ENCODE measurements at places on chromosomes 12 and 14.
A peak's percentile ranks its signal among the peaks of the same experiment; 100 is the strongest.

GRCh38 chr12:116876151-116876869 is 4.9 kb downstream of the HRK start:
- no peak for DNase-seq

DNA sequence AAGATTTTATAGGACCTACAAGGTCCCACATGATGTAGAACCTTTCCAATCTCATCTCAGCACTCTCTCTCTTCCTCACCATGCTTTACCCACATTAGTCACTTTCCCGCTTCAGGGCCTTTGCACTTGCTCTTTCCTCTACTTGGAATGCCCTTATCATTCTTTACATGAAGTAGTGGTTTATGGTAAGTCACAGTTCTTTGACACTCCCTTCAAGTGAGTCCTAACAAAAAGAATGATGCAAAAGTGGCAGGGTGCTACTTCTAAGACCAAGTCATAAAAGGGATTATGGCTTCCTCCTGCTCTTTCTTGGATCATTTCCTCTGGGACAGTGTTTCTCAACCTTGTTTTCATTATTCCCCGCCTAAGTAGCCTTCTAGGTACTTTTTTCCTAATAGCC is 13.1 kb downstream of the TMBIM4 start:
- DNase-seq, result no peak

GRCh38 chr12:124551268-124552144 is 15.9 kb downstream of the NCOR2 start:
- peak; percentile 55 for DNase-seq

GRCh38 chr14:69190191-69190590 is 1.1 kb upstream of the EXD2 start:
- no peak for DNase-seq

DNA sequence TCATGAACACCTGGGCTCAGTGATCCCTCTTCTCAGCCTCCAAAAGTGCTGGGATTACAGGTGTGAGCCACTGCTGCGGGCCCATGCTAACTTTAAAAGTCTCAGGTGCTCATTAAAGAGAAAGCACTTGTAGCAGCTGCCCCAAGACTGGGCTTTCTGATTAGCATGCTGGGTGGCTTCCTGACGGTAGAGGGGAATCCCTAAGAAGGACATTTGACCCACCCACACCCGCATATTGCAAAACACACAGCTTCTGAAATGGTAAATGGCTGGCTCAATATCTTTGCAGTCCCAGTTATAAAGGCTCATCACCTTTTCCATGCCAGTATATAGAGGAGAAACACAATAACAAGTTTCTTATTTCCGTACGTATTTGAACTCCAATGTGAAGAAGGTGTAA is 19.3 kb upstream of the BICD1 start:
- no peak for DNase-seq

DNA sequence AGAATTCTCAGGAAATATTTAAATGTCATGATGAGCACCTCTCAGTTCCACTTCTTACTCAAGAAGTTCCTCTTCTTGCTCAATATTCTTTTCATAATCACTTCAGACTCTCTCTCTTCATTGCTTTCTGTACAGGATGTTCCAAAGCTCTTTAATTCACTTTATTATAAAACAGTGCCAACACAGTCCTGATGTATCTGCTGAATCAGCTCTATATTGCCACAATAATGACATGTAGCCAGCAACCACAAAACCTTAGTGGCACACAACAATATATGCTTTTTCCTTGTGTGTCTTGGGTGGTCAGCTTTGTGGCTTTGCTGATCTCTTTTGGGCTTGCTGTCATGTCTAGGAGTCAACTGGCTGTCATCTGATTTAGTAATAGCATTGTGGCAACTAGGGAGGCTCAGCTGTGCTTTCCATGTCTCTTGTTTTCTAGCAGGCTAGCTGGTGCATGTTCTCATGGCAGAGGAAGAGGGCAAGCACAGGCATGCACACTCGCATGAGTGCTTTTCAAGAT is 52.8 kb upstream of the SLC2A13 start:
- DNase-seq, result no peak

- DNase-seq, result no peak
These were observed 43.1 kb downstream of the ACSS3 start for GRCh38 chr12:81120961-81121360.

- no peak for DNase-seq
These were observed 253.4 kb upstream of the LRIG3 start for GRCh38 chr12:59173695-59174094.

DNA sequence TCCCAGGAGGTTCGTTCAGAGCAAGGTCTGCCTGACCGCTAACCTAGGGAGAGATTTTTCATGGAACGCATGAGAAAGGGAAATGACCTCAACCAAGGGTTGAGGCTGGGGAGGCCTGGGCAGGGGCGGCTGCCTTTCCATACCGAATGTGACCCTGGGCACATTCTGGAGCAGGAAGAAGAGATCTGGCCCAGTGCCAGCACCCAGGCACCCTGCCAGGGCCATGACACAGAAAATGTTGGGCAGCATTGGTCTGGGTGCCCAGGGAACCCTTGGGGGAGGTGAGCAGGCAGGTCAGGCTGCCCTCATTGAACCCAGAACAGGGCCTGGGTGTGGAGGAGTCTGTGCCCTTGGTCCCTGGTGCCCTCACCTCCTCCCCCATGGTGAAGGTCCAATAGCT is 106.8 kb downstream of the CALM1 start:
- DNase-seq, result peak; percentile 32

DNA sequence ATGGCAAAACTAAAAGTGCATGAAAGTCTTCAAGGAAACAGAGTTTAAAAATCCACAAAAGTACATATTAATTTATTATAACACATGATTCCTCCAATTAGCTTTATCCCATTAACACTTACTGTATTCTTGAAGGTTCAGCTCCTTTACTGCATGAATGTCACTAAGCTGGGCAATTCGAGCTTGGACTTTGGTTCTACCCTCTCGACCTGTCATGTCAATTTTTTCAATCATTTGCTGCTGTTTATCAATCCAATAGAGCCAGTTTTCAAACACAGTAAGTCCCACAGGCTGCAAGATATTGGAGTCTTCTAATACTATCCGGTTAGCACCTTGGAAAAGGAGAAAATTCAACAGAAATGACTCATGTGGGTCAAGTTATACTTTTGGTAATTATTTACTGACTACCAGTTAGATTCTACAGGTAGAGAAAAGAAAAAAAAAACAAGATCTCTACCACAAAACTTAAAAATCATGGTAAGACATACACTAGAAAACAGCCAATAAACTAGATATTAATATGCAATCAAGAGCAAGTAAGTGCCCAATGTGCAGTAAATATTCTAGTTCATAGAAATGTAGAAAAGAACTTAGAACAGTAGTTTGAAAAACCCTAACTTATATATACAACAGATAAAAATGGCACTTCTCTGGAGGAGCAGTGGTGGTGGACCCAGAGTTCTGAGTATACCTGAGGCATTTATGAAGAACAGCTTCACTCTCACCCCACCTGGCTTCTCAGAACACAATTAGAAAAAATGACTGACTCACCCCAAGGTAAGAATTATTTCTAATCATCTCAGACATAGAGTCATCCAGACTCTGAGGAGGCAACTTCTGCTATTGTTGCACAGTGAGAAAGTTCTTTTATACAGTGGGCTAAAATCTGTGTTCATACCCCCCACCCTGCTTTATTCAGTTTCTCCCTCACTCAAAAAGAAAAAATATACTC is 67.7 kb downstream of the BCL2L14 start:
- no peak for DNase-seq

DNA sequence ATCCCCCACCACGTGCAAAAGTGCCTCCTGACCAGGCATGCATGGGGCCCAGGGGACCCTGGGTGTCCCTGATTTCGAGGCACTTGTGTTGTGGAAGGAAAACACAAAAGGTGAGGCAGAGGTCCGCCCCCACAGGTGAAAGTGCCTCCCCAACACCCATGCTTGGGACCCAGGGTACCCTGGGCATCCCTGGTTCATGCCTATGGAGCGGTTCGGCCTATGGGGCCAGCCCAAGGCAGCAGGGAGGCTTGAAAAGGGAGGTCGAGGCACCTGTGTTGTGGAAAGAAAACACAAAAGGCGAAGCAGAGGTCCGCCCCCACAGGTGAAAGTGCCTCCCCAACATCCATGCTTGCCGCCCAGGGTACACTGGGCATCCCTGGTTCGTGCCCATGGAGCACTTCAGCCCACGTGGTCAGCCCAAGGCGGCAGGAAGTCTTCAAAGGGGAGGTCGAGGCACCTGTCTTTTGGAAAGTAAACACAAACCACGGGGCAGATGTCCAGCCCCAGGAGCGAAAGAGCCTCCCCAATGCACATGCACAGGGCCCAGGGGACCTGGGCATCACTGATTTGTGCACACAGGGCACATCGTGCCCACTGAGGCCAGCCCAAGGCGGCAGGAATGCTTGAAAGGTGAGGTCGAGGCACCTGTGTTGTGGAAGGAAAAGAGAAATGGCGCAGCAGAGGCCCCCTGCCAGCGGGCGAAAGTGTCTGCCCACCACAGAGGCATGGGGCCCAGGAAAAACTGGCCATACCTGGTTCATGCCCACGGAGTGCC is 375.5 kb downstream of the ALG10 start:
- no peak for DNase-seq

Data from NCI-H1092 (cell line).